Epithelial cell of umbilical artery (primary cell): ENCODE measurements at places on chromosomes 1 and 21. TPM values are rescaled to one million over a fixed set of nuclear protein-coding genes. Genes with fewer than 3 reads are reported as not detected.

SORT1 gene
- 15.3 and 19.6 TPM in 2 replicates for total RNA-seq

SH2D1B gene
- total RNA-seq = not detected in 2 replicates

PWP2 gene
- total RNA-seq = 25.1 and 25.3 TPM in 2 replicates

SLC2A5 gene
- total RNA-seq = not detected in 2 replicates

HCRTR1 gene
- total RNA-seq = under 0.01 and 1.1 TPM in 2 replicates

CD247 gene
- not detected in 2 replicates for total RNA-seq

NPHS2 gene
- total RNA-seq = not detected in 2 replicates

SPATA6 gene
- 3.0 and 3.9 TPM in 2 replicates for total RNA-seq

PTGER3 gene
- total RNA-seq = under 0.01 and 0.32 TPM in 2 replicates

DIRAS3 gene
- total RNA-seq = 0.91 and 0.97 TPM in 2 replicates

TLCD4 gene
- under 0.01 TPM in 1 of 2 replicates, not detected in the other for total RNA-seq

THEM5 gene
- not detected in 2 replicates for total RNA-seq

RNU1-2 gene
- under 0.01 and 5,836 TPM in 2 replicates for total RNA-seq
